GM18507 (cell line): ENCODE measurements at places on chromosomes 11 and 22.

DNA sequence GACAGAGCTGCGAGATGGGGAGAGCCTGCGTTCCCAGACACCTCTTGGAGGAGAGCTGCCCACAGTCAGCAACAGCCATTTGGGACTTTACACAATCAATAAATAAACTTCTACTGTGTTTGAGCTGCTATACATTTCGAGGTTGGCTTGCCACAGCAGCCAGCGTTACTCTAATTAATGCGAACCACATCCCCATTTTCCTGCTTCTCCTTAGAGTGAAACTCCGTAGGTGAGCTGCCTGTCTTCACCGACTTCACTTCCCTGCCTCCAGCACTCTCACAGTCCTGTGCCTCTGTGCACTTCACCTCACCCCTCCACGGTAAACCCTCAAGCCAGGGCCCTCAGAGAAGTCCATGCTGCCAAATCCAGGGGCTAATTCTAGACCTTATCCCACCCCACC lies 5.9 kb upstream of the SLC22A12 start:
- DNase-seq: no peak

- DNase-seq: no peak
Measured at GRCh38 chr11:113465786-113466185, 9.4 kb downstream of the DRD2 start.

GRCh38 chr11:118084247-118084646 lies 2.5 kb downstream of the SMIM35 start:
- DNase-seq: no peak

GRCh38 chr11:100824041-100824809 lies 137.1 kb downstream of the ARHGAP42 start:
- no peak for DNase-seq
